ENCODE measurements at places on chromosomes 13 and 19.
A peak's percentile ranks its signal among the peaks of the same experiment; 100 is the strongest.

DNA sequence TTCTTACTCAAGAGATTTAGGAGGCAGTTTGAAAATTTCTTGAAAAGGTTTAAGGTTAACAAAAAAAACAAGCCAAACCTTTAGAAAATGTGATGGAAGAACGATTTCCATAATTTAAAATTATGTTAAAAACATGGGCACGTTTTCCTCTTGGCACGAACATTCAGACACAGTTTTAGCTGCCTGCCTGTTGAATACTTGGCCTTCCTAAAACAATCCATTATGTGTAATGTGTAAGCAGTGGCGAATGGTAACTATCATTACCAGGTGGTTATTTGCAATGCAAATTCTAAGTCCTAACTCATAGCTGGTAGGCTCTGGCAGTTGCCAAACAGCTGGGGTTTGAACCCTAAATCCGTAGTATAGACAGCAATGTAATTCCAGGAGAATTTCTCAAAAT is 1425.7 kb upstream of the SLC10A2 start:
- no peak for DNase-seq

DNA sequence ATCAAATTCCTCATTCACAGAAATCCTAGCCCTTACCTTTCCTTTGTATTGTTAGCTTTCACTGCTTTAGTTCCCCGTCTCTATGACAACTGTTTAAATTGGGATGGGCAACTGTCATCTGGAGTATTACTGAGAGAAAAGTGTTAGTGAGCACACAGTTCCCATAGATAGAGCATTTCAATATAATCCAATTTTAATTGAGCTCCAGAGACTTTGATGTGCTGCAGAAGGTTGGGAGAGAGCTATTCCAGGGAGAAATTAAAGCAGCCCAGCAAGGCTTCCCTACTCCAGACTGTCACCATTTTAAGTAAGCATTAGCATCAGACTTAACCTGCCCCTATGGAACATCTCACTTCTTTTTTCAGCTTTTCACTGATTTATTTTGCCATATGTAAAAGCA is 55.0 kb upstream of the MAB21L1 start:
- no peak for DNase-seq

DNA sequence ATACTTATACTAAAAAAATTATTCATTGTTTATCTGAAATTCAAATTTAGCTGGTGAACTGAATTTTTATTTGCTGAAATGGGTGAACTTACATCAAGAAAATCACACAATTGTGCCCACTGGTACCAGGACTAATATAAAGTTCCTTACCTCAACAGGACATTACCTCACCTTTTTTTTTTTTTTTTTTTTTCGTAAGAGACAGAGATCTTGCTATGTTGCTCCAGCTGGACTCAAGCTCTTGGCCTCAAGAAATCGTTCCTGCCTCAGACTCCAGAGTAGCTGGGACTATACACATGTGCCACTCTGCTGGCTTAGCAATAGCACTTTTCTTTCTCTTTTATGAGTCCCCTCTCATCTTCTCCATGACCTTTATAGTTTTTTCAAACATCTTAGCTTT is 22.5 kb upstream of the NDFIP2 start:
- no peak for DNase-seq

GRCh38 chr19:20044663-20045062 is 5.4 kb upstream of the ZNF682 start:
- no peak for DNase-seq

DNA sequence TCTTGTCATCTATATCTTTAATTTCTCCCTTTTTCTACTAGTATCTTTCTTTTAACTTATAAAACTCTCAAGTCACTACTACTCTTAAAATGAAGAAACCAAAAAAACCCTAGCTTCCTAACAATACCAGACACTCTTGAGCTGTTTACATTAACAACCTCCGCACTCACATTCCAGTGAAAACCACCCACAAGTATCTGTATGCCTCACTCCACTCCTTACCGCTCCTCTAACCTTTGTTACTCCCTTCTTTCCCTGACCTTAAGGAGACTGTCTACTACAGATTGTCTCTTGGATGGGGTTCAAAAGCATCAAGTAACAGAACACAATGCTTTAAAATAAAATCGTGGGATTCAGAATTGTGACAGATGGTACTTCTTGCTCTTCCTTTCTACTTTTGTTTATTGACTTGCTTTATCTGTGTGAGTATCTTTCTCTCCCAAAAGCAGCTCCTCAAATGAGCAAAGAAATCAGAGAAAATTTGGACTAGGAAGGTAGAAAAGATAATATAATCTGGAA is 110.0 kb upstream of the FBXL3 start:
- no peak for DNase-seq

- DNase-seq: no peak
Observed at GRCh38 chr19:35442091-35442490, 6.0 kb upstream of the FFAR2 start.

- DNase-seq: no peak
Observed at GRCh38 chr13:112510987-112511685, 76.8 kb downstream of the TUBGCP3 start.

GRCh38 chr13:77430377-77430951 is 103.6 kb upstream of the MYCBP2 start:
- DNase-seq: no peak

GRCh38 chr19:35080613-35081170 is 34.9 kb upstream of the FXYD3 start:
- DNase-seq: no peak

GRCh38 chr19:43623889-43624670 is 4.7 kb upstream of the ZNF428 start:
- DNase-seq: no peak

- peak; percentile 53 for DNase-seq
Observed at GRCh38 chr13:109400209-109400608, 386.2 kb downstream of the IRS2 start.

DNA sequence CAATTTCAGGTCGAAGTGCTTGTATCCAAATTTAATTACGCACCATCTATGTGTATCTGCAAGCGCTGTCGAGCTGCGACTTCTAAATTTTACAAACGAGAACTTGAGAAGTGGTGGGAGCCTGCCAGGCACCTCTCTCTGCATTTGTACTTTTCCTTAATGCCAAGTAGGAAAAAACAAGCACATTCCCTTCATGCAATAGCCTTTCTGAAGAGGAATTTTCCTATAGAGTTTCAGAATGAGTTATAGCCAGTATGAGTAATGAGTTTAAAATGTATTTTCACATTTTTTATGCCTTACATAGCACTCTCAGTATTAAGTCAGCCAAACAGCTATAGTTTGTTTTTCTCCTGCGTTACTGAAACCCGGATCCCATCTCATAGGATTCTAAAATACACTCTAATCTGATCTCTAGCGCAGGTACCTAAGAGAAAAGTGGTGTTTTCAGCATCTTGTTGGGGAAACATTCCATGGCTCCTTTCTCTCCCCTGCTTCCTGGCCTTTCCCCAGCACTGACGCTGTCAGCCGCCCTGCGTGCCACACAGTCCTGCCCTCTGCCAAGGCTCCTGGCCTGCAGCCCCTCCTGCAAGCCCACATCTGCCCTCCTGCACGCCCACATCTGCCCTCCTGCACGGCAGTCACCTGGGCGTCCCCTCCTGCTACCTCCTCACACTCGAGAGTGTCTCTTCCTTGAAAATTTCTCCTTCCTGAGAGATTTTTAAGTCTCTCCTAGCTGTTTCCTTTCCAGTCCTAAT is 526.9 kb downstream of the MYO16 start:
- DNase-seq: no peak

GRCh38 chr13:113183450-113184129 is 24.9 kb downstream of the PCID2 start:
- no peak for DNase-seq

DNA sequence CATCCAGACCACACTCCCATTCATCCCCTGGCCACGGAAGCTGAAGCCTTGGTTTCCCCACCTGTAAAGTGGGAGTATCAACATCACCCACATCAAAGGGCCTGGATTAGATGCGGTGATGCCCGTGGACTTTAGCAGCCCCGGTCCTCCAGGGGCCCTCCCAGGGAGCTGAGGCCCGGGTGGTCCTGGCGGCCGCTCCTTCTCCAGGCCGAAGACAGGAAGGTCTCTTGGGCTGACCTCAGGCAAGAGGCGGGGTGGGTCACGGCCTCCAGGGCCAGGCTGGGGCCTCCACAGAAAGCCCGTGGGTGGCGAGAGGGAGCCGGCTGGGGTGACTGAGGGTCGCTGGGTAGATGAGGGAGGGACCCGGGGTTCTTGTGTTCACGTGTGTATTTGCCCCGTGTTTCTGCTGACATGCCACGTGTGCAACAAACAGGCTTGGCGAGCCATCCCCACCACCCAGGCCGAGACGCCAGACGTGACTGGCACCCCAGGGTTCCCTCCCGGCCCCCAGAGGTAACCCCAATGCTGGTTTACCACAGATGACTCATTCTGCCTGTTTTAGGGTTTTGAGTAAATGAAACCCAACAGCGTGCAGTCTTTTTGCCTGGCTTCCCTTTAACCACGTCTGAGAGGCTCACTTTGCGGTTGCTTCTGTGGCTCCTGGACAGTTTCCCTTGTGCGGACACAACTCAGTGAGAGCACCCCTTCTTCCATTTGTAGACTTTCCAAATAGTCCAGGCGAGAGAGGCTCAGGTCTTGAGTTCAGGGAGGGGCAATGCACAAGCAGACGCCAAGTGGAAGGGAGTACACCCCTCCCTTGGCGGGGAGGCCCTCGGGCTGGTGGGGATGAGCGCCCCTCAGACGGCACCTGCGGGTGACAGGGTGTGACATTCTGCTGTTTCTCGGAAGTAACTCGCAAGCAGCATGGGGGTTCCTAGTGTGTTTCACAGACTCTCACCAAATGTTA is 42.9 kb downstream of the C13orf46 start:
- DNase-seq: peak; percentile 24

DNA sequence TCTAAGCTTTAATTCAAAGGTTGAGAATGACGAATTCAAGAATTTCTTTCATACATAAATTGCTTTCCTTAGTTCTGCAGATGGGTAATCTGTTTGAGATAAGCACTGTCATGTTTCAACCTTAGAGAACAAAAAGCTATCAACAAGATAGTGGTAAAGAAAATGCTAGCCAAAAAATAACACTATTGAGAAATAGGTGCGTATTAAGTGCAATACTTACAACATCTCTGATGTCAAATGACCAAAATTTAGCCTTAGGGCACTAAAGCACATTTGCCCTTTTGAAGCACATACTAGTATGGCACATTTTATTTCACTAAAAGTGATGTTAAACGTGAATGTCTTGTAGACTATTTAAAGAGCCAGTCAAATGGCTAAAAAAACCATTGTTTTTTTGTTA is 4.9 kb downstream of the KBTBD6 start:
- no peak for DNase-seq

- no peak for DNase-seq
Observed at GRCh38 chr19:54245936-54246335, 3.3 kb upstream of the LILRA6 start.

- DNase-seq: no peak
Observed at GRCh38 chr13:24997367-24997967, 98.5 kb upstream of the PABPC3 start.

- DNase-seq: no peak
Observed at GRCh38 chr19:58374200-58374599, 6.6 kb downstream of the ZNF837 start.

DNA sequence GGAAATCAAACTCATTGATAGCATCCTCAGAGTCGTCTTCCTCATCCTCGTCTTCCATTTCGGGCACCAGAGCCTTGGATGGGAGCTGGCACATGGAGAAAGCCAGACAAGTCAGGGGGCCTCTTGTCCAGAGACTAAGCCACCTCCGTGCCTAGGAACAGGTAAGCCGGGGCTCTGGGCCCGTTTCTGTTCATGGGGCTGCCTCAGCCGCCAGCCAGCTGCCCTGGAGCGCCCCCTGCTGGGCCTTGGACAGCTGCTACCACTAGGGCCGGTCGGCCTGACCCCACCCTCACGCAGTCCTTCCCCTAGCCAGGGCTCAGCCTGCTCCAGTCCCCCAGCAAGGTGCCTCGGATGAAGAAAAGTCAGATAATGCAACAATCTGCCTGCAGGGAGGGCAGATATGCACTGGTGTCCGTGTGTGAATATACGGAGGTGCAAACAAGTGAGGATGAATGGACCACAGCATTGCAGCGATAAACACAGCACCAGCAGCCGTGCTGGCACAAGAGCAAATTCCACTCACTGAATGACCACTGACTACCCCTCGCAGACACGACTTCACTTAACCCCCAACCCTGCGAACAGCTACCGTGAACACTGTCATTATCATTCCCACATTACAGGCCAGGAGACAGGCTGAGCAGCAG is 11.9 kb upstream of the PRKD2 start:
- DNase-seq: peak; percentile 82

- DNase-seq: no peak
Observed at GRCh38 chr13:24605923-24606372, 74.3 kb upstream of the ATP12A start.

DNA sequence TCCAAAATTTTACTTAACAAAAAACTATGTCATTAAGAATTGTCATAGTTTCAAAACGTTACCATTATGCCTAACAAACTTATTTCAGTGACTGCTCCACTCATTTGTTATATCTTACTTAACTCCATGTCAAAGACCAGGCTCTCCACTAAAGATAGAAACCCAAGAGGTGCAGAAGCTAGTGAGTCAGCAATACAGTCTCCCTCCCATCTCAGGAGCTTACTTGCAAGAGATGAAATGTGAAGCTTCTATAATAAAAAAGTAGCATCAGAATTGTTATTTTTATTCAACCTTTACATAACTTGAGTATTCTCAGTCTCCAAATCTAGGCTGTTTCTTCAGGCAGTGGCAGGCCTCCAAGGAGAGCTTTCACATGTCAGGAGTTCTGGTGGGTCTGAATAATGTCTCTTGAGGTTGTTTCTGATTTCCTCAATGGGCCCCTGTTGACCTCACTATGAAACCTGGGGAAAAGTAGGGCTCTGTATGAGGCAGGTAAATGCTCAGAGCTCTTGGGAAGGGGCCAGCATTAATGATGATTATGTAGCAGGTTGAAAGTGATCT is 242.0 kb downstream of the NDFIP2 start:
- DNase-seq: no peak

- DNase-seq: no peak
Observed at GRCh38 chr19:46134527-46134926, 10.0 kb upstream of the IGFL3 start.

DNA sequence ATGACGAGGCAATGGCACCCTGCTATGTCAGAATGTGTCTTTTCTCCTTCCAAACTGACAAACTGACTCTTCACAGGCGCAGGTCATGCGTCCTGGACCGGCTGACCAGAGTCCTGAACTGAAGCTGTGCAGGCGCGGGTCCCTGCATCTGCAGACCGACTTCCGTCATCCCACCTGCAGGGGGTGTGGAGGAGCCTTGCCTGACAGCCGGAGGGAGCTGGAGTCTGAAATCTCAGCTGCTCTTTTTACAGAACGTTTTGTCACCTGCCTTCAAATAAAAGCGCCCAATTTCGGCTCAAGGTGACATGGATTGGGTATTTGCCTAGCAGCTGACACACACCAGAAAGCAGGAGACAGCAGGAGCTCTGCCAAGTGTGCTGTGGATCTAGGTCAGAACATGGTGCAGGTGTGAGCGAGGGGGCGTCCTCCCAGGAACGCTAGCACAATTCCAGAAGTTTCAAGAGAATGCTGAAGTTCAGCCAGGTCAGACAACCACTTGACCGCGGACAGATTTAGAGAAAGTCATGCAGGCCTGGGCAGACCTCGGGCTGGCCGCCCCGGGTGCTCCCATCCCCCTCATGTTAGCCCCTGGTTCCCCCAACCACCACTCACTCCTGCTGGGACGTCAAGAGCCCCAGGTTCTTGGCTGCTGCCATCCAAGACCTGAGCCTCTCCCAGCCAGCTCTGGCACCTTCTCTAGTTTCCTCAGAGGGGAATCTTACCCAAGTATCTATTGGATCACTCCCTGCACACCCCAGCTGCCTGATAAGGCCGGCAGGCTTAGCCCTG is 32.8 kb downstream of the ELL start:
- peak; percentile 76 for DNase-seq
